ENCODE measurements at places on chromosomes 5 and 9. TPM values are rescaled to one million over a fixed set of nuclear protein-coding genes. Genes with fewer than 3 reads are reported as not detected.

Gene ENTPD2
- 6.4 TPM for total RNA-seq

Gene IFNK
- not detected for total RNA-seq

Gene ZDHHC11B
- total RNA-seq, result 1.4 TPM

Gene KIAA1191
- 38.1 TPM for total RNA-seq

- no peak for DNase-seq
Measured at GRCh38 chr5:111422245-111422644, 90.1 kb downstream of the STARD4 start.

GRCh38 chr5:150599917-150600511 is 40.4 kb upstream of the SYNPO start:
- DNase-seq, result no peak

Data from urinary bladder (tissue), 4 donors.